ENCODE measurements at places on chromosomes 3 and 15. TPM values are rescaled to one million over a fixed set of nuclear protein-coding genes. Genes with fewer than 3 reads are reported as not detected.

- DNase-seq: no peak
- no peak overlapping the region for H3K27ac ChIP-seq
- no peak overlapping the region for H3K4me3 ChIP-seq
- no peaks in the 10 kb centered on the region for H3K4me1 ChIP-seq
Measured at GRCh38 chr3:106510206-106510605, 641.4 kb upstream of the CBLB start.

GRCh38 chr15:89577776-89578115 lies 2.5 kb downstream of the TICRR start:
- H3K27ac ChIP-seq: no peak overlapping the region
- no peaks in the 10 kb centered on the region for H3K27me3 ChIP-seq
- no peak overlapping the region for H3K4me3 ChIP-seq
- H3K36me3 ChIP-seq: no peaks in the 10 kb centered on the region
- DNase-seq: no peak

- H3K4me3 ChIP-seq: no peak overlapping the region
- no peaks in the 10 kb centered on the region for H3K27me3 ChIP-seq
- H3K4me1 ChIP-seq: no peaks in the 10 kb centered on the region
- no peak overlapping the region for H3K27ac ChIP-seq
- no peaks in the 10 kb centered on the region for H3K36me3 ChIP-seq
Measured at GRCh38 chr3:169324452-169324785, 339.1 kb downstream of the MECOM start.

GRCh38 chr15:92947071-92947730 lies 47.1 kb downstream of the CHD2 start:
- H3K27me3 ChIP-seq: no peaks in the 10 kb centered on the region
- H3K36me3 ChIP-seq: peaks cover 89% of the 10 kb centered on the region
- H3K4me3 ChIP-seq: no peak overlapping the region
- no peak for DNase-seq

- no peaks in the 10 kb centered on the region for H3K27me3 ChIP-seq
- no peak overlapping the region for H3K27ac ChIP-seq
- no peak overlapping the region for H3K4me3 ChIP-seq
Measured at GRCh38 chr3:141811348-141811747, 48.1 kb downstream of the GRK7 start.

GRCh38 chr15:71496336-71496955 lies 313.9 kb upstream of the NR2E3 start:
- no peak overlapping the region for H3K4me3 ChIP-seq
- DNase-seq: no peak
- H3K27me3 ChIP-seq: no peaks in the 10 kb centered on the region
- H3K36me3 ChIP-seq: no peaks in the 10 kb centered on the region

DNA sequence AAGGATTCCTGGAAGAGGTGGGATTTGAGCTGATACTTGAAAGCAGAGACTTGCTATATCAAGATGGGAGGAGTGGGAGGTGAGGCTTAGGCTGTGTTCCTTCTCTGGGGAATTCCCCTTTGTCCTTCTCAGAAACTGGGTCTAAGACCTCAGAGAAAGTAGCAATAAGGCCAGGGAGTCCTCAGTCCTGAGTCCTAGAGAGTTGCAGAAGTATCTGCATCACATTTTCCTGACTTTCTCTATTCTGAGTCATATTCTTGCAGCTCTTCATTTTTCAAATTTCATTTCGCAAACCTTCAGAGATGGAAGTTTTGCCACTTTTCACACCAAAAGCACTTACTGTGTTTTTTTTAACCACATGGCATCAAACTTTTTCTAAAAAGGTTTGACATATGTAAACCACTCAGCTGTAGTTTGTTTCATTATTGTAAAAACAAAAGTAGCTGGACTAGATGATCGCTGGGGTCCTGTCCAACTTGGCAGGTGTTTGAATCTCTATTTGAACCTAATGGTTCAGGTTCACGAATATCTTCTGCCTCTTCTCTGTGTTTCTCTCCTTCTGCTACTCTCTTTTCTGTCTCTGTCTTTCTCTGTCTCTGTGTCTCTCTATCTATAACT lies 21.3 kb downstream of the COLQ start:
- no peaks in the 10 kb centered on the region for H3K36me3 ChIP-seq
- no peak overlapping the region for H3K4me3 ChIP-seq
- H3K27me3 ChIP-seq: no peaks in the 10 kb centered on the region

DNA sequence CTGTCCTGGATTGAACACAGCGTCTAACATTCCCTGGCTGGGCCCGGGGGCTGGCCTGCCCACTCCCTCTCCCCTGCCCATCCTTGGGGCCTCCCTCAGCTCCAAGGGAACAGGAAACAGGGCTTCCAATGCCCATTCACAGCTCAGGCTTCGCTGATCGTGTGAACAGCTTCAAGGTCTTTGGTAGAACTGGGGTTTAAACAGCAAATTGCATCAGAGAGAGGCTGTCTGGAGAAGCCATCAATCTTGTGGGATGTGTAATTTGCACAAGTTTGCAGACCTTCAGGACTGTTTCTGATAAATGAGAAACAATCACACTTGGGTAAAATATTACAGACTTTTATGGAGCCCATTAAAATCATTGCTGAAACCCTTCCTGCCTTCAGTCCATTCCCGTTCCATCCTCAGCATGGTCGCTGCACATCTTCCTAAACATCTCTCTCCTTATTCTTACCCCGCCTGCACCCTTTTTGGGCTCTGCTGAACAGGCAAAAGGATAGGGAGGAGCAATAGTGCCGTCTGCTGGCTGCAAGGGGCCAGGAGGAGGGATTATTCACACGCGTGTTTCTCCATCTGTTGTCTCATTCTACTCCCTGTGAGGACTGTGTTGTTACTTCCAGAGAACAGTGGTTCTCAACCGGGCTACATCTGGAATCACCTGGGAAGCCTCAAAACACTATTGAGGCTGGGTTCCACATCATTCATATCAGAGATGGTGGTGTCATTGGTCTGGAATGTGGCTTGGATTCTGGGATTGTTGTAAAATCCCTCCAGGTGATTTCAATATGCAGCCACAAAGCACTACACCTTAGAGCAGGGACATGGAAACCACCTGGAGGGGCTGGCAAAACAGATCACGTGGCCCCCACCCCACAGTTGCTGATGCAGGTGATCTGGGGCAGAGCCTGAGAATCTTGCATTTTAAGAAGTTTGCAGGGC lies 116.3 kb downstream of the CLSTN2 start:
- no peak overlapping the region for H3K4me3 ChIP-seq
- no peaks in the 10 kb centered on the region for H3K36me3 ChIP-seq
- no peak overlapping the region for H3K27ac ChIP-seq
- H3K4me1 ChIP-seq: no peaks in the 10 kb centered on the region
- no peak for DNase-seq
- peaks cover 3% of the 10 kb centered on the region for H3K27me3 ChIP-seq

- DNase-seq: no peak
- H3K27me3 ChIP-seq: no peaks in the 10 kb centered on the region
- H3K4me1 ChIP-seq: peaks cover 20% of the 10 kb centered on the region
- no peak overlapping the region for H3K27ac ChIP-seq
- no peak overlapping the region for H3K4me3 ChIP-seq
Measured at GRCh38 chr15:79653533-79653932, 221.4 kb downstream of the MINAR1 start.

GRCh38 chr3:148206446-148206845 lies 491.3 kb upstream of the AGTR1 start:
- H3K4me1 ChIP-seq: no peaks in the 10 kb centered on the region
- no peaks in the 10 kb centered on the region for H3K36me3 ChIP-seq
- H3K4me3 ChIP-seq: no peak overlapping the region
- H3K27ac ChIP-seq: no peak overlapping the region
- no peaks in the 10 kb centered on the region for H3K27me3 ChIP-seq

- H3K36me3 ChIP-seq: no peaks in the 10 kb centered on the region
- no peaks in the 10 kb centered on the region for H3K27me3 ChIP-seq
Measured at GRCh38 chr3:165797551-165797950, 39.7 kb downstream of the BCHE start.

DNA sequence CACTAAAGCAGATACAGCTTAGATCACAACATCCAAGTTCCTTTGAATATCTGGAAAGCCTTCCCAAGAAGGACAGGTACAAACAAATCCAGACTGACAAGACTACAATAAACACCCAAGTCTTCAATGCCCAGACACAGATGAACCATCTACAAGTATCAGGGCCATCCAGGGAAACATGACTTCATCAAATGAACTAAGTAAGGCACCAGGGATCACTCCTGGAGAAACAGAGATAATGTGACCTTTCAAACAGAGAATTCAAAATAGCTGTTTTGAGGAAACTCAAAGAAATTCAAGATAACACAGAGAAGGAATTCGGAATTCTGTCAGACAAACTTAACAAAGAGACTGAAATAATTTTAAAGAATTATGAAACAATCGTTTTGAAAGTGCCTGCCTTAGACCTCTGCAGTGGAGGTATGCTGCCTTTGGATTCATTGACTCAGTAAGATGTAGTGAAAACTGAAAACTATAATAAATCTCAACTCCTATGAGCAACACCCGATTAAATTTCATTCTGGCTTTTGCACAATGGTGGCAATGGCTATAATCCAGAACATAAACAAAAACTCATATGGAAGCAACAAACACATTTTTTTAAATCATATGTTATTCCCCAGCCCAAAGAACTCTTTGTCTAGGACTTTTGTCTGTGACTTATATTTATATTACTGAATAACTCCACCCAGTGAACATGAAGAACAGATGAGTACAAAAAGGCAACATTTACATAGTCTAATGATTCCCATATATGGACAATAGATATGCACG lies 12.6 kb upstream of the COL8A1 start:
- no peaks in the 10 kb centered on the region for H3K4me1 ChIP-seq
- H3K27ac ChIP-seq: no peak overlapping the region
- H3K27me3 ChIP-seq: no peaks in the 10 kb centered on the region
- no peak overlapping the region for H3K4me3 ChIP-seq
- DNase-seq: no peak

GRCh38 chr15:25846377-25846776 lies 16.8 kb downstream of the ATP10A start:
- no peak for DNase-seq
- no peaks in the 10 kb centered on the region for H3K36me3 ChIP-seq
- H3K27me3 ChIP-seq: no peaks in the 10 kb centered on the region
- H3K4me3 ChIP-seq: no peak overlapping the region

DNA sequence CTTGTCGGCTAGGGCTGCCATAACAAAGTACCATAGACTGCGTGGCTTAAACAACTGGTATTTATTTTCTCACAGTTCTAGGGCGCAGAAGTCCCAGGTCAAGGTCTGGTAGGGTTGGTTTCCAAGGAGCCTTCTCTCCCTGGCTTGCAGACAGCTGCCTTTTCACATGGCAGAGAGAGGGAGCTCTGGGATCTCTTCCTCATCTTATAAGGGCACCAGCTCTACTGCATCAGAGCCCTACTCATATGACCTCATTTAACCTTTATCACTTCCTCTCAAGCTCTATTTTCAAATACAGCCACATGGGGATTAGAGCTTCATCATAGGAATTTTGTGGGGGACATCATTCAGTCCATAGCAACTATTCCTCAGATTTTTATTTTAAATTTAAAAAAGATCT lies 17.6 kb upstream of the PAQR9 start:
- H3K4me3 ChIP-seq: no peak overlapping the region
- no peaks in the 10 kb centered on the region for H3K27me3 ChIP-seq
- no peak overlapping the region for H3K27ac ChIP-seq
- no peaks in the 10 kb centered on the region for H3K36me3 ChIP-seq
- peaks cover 17% of the 10 kb centered on the region for H3K4me1 ChIP-seq

GRCh38 chr3:87147562-87147961 lies 79.5 kb upstream of the CHMP2B start:
- no peaks in the 10 kb centered on the region for H3K27me3 ChIP-seq
- H3K27ac ChIP-seq: no peak overlapping the region
- no peak for DNase-seq
- no peaks in the 10 kb centered on the region for H3K36me3 ChIP-seq
- peaks cover 14% of the 10 kb centered on the region for H3K4me1 ChIP-seq

DNA sequence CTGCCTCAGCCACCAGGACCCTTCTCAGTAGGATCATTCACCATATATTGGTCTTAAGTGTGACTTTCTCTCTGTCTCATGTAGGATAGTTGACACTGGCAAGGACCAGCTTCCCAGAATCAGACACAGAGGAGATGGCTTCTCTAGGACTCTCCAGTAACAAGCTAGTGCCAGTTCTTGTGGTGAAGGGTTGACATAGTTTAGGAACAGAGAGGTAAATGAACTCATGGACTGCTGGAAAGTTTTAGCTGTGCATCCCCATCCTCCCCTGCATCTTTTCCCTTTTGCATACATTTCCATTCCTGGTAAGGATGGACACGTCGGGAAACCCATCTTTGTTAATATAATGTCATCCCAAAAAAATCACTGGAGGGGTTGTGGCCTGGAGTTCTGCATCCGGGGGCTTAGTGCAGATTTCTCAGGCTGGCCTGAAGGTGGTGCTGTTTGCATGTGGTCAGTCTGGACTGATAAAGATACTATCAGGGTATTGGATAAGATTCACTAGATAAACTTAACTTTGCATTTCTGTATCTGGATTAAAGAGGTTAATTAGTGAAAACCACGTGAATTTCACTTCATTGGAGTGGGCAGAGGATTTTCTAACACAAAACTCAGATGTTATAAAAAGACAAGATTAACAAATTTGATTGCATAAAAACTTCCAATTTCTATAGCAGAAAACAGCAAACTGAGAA lies 110.8 kb downstream of the TBC1D2B start:
- H3K27me3 ChIP-seq: no peaks in the 10 kb centered on the region
- H3K27ac ChIP-seq: no peak overlapping the region
- no peak overlapping the region for H3K4me3 ChIP-seq
- H3K4me1 ChIP-seq: no peaks in the 10 kb centered on the region
- no peak for DNase-seq

DNA sequence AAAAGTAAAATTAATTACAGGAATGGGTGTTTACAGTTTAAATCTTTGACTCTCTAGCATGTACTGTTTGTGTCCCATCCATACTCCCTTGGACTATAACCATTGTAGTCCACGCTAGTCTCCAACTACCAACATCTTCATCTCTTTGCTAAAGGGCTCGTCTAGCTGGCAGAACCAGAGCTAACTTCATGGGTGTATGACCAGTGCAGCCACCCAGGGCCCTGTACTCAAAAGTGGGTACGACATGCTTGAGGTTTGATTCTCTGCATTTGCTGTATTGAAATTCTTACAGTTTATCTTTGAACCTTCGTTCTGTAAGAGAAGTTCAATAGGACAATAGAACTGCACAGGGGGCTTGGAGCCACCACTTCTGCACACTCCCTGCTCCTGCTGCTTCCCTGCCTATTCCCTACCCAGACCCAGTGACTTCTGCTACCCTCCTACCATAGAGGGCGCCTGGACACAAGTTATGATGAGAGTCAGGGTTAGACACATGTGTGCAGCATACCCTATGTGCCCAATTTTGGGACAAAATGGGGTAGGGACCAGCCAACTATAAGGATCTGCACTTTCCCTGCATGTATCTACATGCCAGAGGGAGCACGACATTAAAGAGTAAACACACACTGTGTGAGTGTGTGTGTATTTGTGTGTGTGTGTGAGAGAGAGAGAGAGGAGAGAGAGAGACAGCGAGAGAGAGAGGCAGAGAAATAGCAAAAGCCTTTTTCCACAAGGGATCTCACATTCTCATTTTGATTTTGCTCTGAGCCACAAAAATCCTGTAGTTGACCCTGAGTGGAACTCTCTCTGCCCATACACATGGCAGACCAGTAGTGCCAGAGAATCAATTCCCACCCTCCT lies 59.0 kb upstream of the NECTIN3 start:
- no peaks in the 10 kb centered on the region for H3K4me1 ChIP-seq
- H3K4me3 ChIP-seq: no peak overlapping the region
- H3K27ac ChIP-seq: no peak overlapping the region

- H3K4me3 ChIP-seq: no peak overlapping the region
- H3K27me3 ChIP-seq: no peaks in the 10 kb centered on the region
- no peaks in the 10 kb centered on the region for H3K36me3 ChIP-seq
- no peak for DNase-seq
Measured at GRCh38 chr3:38992117-38992760, 59.5 kb downstream of the SCN11A start.

The INO80 gene
- 19.7 TPM for total RNA-seq

The CCRL2 gene
- total RNA-seq: 1.0 TPM

The CLDN18 gene
- not detected for total RNA-seq

The CCR5 gene
- 0.23 TPM for total RNA-seq

The CCDC33 gene
- total RNA-seq: not detected

The ZFYVE19 gene
- total RNA-seq: 10.4 TPM

The SLCO3A1 gene
- total RNA-seq: 2.4 TPM

The LSAMP gene
- total RNA-seq: 0.17 TPM

The RTP3 gene
- 35.1 TPM for total RNA-seq
